Liver (tissue), 10 donors: ENCODE measurements at places on chromosomes 13 and 19. TPM values are rescaled to one million over a fixed set of nuclear protein-coding genes. Genes with fewer than 3 reads are reported as not detected.

- DNase-seq: no peak
Observed at GRCh38 chr13:98508280-98508679, 68.6 kb downstream of the STK24 start.

- no peak for DNase-seq
Observed at GRCh38 chr13:19567820-19568534, 6.6 kb upstream of the TPTE2 start.

GRCh38 chr19:41771410-41771809 lies 16.1 kb downstream of the CEACAM6 start:
- no peak for DNase-seq

DNA sequence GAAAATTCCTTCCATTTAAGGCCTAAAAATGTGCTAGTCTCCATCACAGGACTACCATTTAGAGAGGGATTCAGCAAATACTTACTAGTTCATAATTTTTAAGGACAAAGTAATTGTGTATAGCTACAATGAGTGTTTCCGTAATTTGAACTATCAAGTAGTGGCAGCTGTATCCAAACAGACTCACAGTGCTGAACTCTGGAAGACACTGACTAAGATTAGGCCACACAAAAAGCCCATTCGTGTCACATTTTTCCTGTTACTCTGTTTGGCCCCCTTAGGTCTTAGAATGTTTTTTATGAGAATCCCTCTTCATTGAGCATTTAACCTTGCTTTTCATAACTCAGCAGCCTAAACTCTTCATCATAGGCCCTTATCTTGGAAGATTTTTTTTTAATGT lies 731.2 kb upstream of the PCDH9 start:
- no peak for DNase-seq

DNA sequence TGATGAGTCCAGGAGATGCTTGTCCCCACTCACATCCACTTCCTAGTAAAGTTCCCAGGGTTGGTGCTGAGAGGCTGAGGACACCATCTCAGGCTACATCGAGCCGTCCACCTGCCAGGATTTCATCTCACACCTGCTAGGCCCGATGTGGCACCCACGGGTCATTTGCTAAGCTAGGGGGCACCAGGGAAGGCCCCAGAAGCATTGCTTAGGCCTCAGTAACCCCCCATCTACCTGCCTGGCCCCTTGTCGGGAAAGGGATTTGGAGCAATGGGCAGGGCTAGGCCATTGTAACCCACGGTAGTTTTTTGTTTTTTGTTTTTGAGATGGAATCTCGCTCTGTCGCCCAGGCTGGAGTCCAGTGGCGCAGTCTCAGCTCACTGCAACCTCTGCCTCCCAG lies 51.8 kb downstream of the F2RL3 start:
- DNase-seq: no peak

The FGF22 gene
- not detected for polyA plus RNA-seq

DNA sequence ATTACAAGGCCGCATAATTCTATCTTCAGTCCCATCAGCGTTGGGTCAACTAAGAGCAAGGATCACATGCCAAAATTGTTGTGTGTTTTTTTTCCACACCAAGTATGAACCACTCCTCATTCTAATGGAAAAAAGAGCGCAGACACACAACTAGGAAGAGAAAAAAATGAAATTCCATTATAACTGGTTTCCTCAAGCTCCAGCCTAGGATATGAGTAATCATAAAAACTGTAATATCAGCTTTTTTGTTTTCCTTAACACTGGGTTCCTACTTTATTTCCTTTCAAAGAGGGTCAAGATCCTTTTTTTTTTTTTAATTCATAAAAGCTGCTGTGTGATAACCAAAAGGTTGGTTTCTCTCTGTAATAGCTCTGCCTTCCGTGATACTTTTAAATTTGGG lies 19.4 kb downstream of the TSHZ3 start:
- no peak for DNase-seq

The JOSD2 gene
- 32.9 TPM for polyA plus RNA-seq

DNA sequence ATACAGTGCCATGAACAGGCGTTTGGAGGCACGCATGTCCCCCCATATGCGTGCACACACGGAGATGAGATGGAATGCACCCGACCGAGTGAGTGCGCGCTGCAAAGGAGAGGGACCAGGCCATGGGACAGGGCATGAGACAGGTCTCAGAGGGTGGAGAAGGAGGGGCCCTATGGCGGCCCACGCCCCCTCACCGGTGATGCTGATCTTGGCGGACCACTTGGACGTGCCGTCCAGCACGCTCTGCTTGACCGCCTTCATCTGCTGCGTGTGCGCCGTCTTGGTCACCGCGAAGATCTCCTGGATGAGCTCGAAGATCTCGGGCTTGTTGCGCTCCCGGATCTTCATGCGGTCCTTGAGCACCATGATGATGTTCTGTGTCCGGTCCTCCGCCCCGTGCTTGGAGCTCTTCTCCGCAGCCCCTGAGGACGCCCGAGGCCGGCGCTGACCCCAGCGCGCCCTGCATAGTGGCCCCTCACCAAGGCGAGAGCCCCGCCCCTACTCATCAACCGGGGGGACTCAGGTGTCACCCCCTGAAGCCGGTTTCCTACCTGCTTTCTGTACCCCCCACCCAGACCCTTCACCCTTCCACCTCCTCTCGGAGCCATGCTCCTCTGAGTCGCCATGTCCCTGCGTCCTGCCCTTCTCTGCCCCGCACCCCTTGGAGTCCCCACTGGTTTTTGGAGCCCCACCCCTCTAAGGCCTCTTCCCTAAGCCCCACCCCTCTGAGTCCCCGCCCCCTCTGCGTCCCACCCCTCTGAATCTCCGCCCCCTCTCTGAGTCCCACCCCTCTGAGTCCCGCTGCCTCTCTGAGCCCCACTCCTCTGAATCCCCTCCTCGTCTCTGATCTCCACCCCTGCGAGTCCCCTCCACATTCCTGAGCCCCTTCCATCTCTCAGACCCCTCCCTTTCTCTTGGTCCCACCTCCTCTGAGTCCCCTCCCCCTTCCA lies 40.8 kb downstream of the UNC13A start:
- no peak for DNase-seq

- DNase-seq: no peak
Observed at GRCh38 chr19:43678512-43679261, 8.7 kb upstream of the PLAUR start.
